ENCODE measurements at places on chromosomes 12 and 14.

GRCh38 chr12:13347241-13348043 lies 150.9 kb downstream of the EMP1 start:
- DNase-seq: peak; percentile 51

DNA sequence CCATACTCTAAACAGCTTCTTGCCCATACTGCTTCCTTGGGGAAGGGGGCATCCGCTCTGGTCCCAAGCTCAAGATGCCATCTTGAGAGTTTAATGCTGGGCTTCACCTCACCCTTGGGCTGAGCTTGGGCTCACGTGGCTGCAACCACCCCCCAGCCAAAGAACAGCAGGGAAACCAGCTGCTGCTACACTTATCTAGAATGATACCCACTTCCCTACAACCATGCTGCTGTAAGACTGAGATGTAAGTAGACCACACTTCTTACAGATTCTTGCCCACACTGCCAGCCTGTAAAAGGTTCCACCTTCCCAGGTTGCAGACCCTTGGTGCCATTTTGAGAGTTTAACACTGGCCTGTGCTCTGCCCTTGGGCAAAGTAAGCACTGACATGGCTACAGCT lies 9.7 kb downstream of the CTSG start:
- no peak for DNase-seq

GRCh38 chr12:12933742-12934141 lies 18.2 kb downstream of the GPRC5D start:
- DNase-seq: no peak

DNA sequence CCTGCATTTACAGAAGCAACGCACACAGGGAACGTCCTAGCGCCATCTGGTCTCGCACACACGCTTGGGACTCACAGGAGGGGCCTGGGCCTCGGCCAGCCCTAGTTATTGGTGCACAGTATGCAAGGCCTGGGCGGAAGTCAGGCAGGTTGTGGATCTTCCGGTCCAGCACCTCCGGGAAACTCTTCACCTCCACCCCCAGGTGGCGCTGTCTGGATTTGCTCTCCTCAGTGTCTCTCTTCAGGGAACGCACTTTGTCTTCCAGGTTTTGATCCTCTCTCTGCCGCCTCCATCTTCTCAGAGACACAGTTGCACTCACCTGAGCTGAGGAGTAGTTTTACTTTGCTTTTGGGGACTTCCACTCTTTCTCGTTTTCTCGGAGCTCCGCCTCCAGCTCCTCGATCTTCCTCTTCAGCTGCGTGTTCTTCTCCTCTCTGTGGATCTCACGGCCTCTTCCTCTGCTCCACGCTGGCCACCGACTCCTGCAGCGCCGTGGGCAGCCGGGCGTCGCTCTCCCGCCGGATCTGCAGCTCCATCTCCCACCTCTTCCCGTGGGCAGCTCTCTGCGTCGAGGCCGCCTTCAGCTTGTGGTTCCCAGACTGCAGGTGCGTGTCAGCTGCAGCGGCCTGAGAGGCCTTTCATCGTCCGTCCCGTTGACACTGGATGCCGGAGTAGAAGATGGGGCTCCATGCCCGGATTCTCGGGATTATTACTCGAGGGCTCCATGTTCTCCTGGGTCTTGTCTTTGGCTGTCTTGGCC lies 933.8 kb downstream of the TMEM121 start:
- peak; percentile 63 for DNase-seq

DNA sequence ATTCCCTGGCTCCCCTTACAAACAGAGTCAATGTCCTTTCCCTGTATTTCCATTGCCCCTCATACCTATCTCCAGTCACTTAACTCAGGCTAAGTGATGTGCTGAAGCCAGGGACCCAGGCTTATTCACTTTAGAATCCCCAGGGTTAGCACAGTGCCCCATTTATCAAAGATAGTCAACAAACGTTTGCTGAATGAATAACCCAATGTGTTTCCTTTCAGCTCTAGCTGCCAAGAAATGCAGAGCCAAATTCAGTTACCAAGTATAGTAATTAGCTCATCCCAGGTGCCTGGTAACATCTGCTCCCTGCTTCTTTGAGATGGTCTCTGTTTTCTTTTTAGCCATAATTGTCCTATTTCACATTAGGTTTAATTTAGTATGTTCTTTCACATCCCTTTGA lies 189.5 kb downstream of the PHLDA1 start:
- DNase-seq: no peak

DNA sequence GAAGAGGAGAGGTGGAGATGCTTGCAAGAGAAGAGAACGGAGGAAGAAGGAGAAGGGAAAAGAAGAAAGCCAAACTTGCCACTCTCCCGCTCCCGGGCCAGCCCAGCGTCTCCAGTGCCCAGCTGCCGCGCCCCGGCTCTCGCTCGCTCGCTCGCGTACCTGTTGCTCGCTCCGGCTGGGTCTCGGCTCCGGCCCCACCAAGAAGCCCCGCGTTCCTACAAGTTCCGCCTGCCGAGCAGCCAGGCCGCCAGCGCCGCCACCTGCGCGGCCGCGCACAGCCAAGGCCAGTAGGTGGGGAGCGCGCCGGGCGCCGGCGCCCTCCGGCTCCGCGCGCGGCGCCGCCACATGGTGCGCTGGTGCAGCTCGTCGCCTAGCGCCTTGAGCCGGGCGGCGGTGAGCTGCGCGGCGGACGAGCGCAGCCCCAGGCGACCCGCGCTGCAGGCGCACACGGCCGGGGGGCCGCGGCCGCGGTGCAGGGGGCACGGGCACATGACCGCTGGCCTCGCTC lies 370 bp downstream of the HRK start:
- peak; percentile 28 for DNase-seq

- no peak for DNase-seq
These were observed 34.6 kb upstream of the PPP2R5C start for GRCh38 chr14:101726954-101727302.

GRCh38 chr12:82682851-82683261 lies 3.9 kb upstream of the TMTC2 start:
- DNase-seq: no peak

- no peak for DNase-seq
These were observed 886.5 kb upstream of the FLRT2 start for GRCh38 chr14:84643446-84643845.

DNA sequence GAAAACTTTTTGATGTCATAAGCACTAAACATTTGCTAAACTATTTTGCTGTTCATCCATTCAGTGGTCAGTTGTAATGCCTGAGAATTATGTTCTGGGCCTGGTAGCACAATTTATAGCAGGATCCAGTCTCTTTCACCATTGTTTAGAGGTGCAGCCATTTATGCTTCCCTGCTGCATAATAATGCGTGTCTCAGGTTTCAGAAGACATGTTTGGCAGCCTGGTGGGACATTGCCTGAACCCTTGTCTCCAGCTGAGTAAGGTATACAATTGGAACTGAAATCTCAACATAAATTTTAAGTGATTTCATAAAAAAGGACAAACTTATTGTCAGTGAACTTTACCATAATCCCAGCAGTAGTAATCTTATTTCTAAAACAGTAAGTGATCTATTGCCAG lies 94.8 kb downstream of the POLR3B start:
- DNase-seq: no peak

DNA sequence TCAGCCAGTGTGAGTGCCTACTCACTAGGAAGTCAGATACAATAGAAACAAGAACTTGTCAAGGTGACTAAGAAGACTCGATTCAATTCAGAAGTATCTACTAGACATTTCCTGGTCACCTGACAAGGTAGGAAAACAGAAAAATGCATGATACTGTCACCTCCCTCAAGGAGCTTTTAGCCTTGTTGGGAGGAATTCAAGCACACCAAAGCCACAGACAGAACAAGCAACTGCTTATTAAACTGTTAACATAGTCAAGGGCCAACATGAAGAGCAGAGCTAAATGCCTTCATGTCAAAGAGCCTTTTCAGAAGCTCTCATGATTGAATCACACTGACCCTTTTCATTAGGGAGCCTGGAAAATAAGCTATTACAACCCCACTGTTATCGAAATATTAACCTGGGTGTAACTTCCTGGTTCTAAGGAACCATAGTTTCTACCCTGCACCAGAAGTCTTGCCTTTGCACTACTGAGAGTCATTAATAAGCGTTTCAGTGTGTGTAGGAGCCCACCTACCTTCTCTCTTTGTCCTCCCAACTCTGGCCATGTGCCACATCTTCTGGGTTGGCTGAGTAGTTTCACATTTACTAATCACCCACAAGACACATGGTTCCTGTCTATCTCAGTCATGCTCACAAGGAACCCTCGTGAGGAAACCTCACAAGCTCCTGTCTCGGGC lies 31.0 kb upstream of the LGALS3 start:
- no peak for DNase-seq

- DNase-seq: no peak
These were observed 316.7 kb upstream of the KITLG start for GRCh38 chr12:88896958-88897357.

- DNase-seq: no peak
These were observed 557.3 kb upstream of the MIS18BP1 start for GRCh38 chr14:45810152-45810872.

DNA sequence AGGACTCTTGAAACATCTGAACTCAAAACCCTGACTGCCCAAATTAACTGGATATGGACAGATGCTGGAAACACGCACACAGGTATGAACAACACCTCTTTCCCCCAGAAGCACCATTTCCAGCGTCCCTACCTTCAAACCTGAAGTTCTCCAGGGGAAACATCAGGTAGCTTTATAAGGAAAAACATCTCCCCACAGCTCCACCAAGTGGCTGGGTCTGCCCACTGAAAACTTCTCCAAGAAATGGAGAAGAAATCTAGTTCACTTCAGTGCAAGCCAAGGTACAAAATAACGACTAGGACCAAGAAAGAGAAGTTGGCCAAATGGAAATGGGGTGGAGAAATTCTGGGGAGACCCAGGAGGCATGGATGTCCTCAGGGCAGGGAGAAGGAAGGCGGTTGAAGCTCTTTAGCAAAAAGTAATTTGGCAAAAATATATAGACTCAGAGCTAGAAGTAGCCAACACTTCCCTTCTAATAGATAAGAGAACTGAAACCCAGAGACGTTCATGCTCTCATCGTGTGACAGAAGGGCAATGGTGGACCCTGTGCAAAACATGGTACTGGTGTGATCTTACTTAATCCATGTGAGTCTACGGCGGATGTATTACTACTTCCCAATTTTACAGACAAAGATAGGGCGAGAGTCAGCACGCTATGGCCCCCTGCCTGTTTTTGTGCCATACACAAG lies 10.5 kb upstream of the NUAK1 start:
- no peak for DNase-seq

- no peak for DNase-seq
These were observed 103.7 kb downstream of the TTC6 start for GRCh38 chr14:37698840-37699777.

GRCh38 chr14:29926701-29927375 lies 809 bp downstream of the PRKD1 start:
- no peak for DNase-seq

DNA sequence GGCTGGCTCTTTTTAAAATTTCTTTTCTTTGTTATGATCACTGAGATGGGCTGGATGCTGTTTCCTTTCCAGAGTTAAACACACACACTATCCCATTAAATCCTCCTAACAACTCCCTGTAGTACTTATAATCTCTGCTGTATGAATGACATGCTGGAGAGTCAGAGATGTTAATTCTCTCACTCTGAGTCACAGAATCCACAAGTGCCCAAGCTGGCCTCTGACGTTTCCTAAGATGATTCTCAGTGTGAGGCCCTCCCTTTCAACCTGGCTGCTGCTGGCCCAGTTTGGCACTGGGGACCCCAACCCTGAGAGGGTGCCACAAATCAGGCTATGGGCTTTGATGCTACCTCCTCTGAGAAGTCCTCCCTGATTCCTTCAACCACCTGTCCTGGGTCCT lies 5.4 kb downstream of the NOS1 start:
- DNase-seq: no peak

DNA sequence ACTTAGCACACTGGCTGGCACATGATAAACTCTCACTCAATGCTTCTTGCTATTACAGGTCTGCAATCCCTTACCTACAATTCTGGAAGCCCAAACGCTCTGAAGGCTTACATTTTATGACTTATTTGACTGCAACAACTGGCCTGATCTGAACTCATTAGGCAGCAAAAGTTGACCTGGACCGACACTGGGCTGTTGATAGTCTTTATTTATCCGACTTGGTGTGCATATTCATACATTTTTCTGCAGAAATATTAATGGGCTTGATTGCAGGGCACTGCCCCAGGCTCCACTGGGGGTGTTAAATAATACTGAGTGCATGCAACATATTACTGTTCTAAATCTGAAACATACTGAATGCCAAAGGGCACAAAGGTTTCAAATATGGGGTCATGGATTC lies 1076.7 kb downstream of the BCL11B start:
- DNase-seq: no peak

GRCh38 chr12:8695116-8695515 lies 2.7 kb upstream of the RIMKLB start:
- DNase-seq: no peak

DNA sequence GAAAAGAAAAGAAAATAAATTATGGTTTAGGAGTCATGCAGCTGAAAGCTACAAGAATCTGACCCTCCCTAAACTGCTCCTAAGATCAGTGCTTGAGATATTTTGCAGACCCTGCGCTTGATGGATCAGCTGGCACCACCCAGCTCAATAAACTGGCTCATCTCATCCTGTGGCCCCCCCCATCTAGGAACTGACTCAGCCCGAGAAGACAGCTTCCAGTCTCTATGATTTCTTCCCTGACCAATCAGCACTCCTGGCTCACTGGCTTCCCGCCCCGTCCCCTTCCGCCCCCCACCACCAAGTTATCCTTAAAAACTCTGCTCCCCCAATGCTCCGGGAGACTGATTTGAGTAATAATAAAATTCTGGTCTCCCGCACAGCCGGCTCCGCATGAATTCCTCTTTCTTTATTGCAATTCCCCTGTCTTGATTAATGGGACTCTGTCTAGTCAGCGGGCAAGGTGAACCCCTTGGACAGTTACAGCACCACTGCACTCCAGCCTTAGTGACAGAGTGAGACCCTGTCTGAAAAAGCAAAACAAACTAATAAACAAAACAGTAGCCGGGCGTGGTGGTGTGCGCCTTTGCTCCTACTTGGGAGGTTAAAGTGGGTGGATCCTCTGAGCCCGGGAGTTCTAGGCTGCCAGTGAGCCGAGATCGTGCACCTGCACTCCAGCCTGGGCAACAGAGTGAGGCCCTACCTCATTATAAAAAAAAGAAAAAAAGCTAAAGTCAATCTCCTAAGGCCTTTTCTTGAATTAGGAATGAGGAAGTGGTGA lies 24.5 kb upstream of the SPTLC2 start:
- DNase-seq: no peak

DNA sequence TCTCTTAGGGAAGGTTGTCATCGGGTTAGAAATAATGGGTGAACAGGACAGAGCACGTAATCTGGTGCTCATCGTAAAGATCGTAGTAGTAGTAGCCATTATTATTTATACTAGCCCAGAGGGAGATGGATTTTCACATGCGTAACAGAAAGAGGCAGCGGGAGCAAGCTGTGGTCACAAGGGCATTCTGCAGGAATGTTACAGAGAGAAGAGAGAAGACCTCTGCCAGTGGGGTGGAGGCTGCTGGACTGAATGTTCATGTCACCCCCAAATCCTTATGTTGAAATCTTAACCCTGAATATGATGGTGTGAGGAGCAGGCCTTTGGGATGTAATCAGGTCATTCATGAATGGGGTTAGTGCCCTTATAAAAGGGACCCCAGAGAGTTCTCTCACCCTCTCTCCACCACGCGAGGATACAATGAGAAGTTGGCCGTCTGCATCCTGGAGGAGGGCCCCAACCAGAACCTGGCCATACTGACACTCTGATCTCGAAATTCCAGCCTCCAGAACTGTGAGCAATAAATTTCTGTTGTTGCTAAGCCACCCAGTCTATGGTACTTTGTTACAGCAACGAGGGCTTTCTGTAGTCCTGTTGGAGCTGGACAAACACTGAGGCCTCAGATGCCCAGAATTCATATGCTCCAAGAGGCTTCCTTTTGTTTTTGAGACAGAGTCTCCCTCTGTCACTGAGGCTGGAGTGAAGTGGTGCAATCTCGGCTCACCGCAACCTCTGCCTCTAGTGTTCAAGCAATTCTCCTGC lies 131.2 kb upstream of the MED13L start:
- DNase-seq: no peak

- no peak for DNase-seq
These were observed 217.4 kb upstream of the PDE3A start for GRCh38 chr12:20150835-20151422.

Data from stimulated activated CD8-positive, alpha-beta memory T cell treated with anti-CD3 and anti-CD28 coated beads, Interleukin-2, amount 100 ng/mL, for 48 hours (primary cell).